HFF-Myc (cell line): ENCODE measurements at places on chromosomes 5 and 9.

- no peak for DNase-seq
These were observed 71.8 kb downstream of the THBS4 start for GRCh38 chr5:80106916-80107315.

DNA sequence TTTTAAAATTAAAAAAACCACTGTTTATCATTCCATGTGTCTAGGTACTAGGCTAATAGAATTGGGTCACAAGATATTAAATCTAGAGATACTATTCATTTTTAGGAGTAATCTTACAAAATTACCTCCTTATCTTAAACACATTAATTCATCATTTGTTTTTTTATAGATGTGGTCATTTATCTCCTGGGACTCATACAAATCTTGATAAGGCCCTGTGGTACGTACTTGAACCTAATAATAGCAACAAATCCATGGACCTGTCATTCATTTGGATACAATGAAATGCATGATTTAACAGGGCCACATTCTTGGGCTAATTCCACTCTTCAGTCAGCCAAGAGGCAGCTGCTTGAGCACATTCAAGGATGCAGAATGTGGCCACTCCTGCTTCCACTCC is 66.4 kb upstream of the MARCHF11 start:
- DNase-seq, result no peak

GRCh38 chr9:87372356-87372851 is 125.3 kb upstream of the DAPK1 start:
- no peak for DNase-seq

GRCh38 chr5:134394932-134395331 is 16.7 kb downstream of the CDKN2AIPNL start:
- DNase-seq, result no peak

- DNase-seq, result no peak
These were observed 170.9 kb upstream of the WWC1 start for GRCh38 chr5:168120401-168121137.

DNA sequence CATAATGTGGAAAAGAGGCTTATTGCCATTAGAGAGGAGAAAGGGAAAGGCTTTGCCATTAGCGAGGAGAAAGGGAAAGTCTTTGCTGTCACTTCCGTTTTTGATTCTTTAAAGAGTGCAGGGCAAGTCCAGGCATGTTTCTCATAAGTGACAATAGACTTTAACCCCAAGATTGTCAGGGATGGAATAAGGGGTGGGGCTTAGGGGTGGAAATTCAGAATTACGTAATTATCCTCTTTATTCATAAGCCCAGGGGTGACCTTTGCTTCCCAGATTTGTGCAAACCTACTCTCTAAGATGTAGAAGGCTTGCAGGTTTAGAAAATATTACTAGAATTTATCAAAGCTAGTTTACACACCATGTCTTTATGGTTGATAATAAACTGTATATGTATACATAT is 2.3 kb upstream of the PLK2 start:
- DNase-seq, result no peak

DNA sequence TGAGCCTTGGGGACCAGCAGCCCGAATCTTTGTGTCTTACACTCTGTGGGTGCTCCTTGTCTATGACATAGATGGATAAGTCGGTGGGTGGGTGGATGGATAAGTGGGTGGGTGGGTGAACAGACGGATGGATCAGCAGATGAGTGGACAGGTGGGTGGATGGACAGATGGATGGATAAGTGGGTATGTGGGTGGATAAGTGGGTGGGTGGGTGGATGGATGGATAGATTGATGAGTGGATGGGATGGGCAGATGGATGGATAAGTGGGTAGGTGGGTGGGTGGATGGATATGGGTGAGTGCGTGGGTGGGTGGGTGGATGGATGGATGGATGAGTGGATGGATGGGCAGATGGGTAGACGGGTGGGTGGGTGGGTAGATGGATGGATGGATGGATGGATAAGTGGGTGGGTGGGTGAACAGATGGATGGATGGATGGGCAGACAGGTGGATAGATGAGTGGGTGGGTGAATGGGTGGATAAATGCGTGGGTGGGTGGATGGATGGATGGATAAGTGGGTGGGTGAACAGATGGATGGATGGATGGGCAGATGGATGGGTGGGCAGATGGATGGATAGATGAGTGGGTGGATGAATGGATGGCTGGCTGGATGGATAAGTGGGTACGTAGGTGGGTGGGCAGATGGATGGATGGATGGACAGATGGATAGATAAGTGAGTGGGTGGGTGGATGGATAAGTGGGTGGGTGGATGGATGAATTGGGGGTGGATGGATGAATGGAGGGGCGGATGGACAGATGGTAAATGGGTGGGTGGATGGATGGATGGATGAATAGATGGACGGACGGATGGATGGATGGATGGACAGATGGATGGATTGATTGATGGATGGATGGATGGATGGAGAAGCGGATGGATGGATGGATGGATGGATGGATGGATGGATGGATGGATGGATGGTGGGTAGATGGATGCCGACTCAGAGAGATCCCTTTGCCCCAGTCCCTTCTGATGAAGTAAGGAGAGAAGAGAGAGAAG is 121.2 kb downstream of the VAV2 start:
- DNase-seq, result no peak

- no peak for DNase-seq
These were observed 60.4 kb downstream of the BNC2 start for GRCh38 chr9:16809912-16810610.

- DNase-seq, result no peak
These were observed 931 bp downstream of the FAM219A start for GRCh38 chr9:34457266-34458012.

- DNase-seq, result no peak
These were observed 364.6 kb downstream of the BRINP1 start for GRCh38 chr9:119004618-119004990.

- DNase-seq, result no peak
These were observed 48.3 kb upstream of the SPATA31E1 start for GRCh38 chr9:87834357-87834756.

DNA sequence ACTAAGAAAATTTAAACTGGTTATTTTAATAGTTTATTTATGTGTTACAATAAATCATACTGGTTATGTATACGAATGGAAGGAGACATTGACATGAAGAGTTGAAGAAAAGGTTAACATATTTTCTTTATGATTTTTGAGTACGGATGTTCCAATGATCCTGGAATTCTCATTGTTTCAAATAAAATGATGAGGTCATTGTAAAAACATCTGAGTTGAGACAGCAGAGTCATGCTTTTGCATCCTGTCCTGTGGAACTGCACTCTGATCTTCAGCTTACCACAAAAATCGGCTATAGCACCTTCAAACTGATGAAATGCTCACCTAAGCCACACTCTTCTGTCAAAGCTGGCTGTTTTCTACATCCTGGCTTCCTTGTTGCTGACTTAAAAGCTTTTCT is 67.8 kb downstream of the PTCD2 start:
- peak; percentile 54 for DNase-seq

GRCh38 chr5:163861670-163862069 is 356.3 kb downstream of the MAT2B start:
- DNase-seq, result no peak

DNA sequence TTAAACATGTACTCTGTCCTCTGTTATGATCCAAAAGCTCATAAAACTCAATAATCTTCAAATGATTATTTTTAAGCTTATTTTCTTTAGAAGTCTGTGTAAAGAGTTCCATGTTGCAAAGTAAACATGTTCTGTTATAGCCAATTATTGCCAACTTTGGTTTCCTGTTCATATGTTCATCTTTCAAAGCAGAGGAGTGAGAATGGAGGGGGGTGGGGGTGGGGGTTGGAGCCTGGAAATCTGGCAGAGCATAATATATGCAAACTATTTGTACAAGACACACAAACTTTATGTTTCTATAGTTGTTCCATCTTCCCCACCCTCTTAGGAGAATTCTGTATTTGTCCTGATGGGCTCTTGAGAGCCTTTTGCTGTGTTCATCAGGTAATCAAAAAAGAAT is 135.0 kb downstream of the STARD4 start:
- no peak for DNase-seq

DNA sequence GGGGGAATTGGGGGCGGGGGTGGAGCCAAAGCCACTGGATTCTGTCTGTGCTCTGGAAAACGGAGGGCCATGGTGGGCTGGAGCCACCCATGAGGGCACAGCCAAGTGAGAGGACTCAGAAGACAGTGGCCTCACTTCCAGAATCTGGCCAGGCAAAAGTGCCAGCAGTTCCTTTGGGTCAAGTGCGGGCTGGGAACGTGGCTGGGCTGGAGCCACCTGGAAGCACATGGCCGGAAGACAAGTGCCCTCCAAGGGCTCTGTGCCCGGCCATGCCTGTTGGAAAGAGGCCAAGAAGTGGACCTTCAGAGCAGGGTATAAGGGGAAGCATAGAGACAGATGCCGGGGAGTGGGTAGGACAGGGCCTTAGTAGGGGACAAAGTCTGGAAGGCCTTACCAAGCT is 11.7 kb upstream of the SH3PXD2B start:
- no peak for DNase-seq

DNA sequence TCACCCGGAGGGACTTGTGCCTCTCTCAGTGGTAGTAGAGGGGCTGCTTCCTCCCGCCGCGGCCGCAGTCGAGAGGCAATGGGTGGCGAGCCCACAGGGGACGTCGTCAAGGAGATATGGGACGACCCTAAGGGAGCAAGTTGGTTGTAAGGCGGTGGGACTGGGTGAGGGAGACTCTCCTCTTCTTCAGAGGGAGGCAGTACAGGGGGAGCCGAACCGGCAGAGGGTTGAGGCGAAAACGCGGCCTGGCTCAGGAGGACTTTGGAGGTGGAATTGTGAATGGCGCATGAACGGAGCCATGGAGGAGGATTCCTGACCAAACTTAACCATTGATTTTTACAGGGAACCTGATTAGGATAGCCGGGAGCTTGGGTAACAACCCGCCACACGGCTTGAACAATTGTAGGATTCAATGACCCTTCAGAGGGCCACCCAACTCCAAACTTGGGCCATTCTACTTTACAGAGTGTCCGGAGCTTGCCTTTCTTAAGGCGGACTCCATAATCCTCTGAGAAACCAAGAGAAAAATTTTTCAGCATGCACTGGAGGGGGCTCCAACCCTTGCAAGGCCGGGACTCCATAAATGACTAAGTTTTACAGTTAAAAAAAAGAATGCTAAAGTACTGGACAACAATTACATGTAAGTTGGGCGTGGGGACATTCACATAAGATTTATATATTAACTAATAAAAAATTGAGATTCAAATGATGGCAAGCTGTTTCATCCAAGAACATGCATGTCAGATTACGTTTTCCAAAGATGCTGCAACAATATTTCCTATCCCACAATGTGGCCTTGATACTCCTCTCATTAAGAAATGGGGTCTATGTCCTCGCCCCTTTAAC is 19.4 kb upstream of the RHOBTB3 start:
- no peak for DNase-seq

- DNase-seq, result no peak
These were observed at the start of gene CLIC3 for GRCh38 chr9:136996361-136997292. TSS of gene CLIC3 (minus strand) at chr9:136996568. CDS start at chr9:136996543, 25 bp downstream.

- no peak for DNase-seq
These were observed 95.9 kb downstream of the KCNIP1 start for GRCh38 chr5:170599756-170600155.

- no peak for DNase-seq
These were observed 248.1 kb downstream of the PIK3R1 start for GRCh38 chr5:68463606-68464005.

DNA sequence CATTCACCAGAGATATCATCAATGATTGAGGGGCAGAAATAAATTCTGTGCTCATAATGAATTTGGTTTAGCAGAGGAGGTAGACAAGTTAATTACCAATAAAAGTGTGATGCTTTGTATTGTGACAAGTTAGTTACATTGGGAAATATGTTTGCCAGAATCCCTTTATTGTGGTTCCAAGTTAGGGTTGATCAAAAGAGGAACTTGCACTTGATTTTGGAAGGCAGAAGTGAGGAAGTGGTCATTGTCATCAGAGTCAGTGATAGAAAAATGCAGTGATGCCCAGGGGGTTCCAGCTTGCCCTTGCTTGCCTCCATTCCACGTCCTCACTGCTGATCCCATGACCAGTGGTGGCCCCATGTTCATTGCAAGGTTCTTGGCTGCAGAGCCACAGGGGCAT is 69.7 kb downstream of the SVEP1 start:
- DNase-seq, result no peak
